ENCODE measurements at places on chromosomes 11 and 22.

- DNase-seq, result no peak
Observed at GRCh38 chr22:48235744-48236143, 1473.3 kb downstream of the TBC1D22A start.

DNA sequence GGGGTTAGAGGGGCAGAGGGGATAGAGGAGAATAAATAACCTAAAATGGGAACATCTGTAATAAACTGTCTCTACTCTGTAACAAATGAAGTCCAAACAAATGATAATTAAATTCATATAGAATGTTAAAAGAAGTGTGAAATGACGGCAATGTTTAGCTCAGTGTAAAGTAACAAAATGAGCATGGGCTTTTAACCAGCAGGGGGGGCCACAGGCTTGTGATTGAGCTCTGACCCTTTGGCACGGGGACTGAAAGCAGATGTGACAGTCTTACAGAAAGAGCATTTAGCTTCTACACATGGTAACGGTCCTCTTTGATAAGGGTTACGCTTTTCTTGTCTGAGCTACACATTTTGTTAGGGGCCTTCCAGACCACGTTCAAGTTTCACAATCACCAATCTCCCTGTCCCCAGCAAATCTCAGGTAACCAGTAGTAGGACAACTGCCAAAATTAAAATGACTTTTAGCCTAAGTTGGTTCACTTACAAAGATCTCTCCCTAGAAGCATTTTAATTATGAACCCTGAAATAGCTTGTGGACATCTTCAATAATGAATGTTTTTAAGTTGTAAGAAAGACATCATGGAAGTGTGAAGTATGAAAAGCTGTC, 262.5 kb downstream of the DCDC1 start:
- DNase-seq, result no peak

GRCh38 chr11:134781380-134781866, 369.4 kb upstream of the B3GAT1 start:
- no peak for DNase-seq

- no peak for DNase-seq
Observed at GRCh38 chr11:81658722-81659121, 1074.9 kb downstream of the FAM181B start.

GRCh38 chr11:46914910-46915309, 3.4 kb downstream of the LRP4 start:
- DNase-seq, result no peak

- no peak for DNase-seq
Observed at GRCh38 chr22:17369439-17370025, at the start of gene CECR2. CECR2 (plus strand) TSS chr22:17369460; CDS start chr22:17369784, 324 bp downstream.

- no peak for DNase-seq
Observed at GRCh38 chr22:43446916-43447315, 35.1 kb downstream of the MPPED1 start.
